ENCODE measurements at places on chromosomes 7 and 10. TPM values are rescaled to one million over a fixed set of nuclear protein-coding genes. Genes with fewer than 3 reads are reported as not detected.

- no peaks in the 10 kb centered on the region for H3K27me3 ChIP-seq
- H3K4me1 ChIP-seq = no peaks in the 10 kb centered on the region
- no peaks in the 10 kb centered on the region for H3K36me3 ChIP-seq
- no peak overlapping the region for H3K27ac ChIP-seq
- no peak for DNase-seq
These were observed 523.9 kb downstream of the ADRA2A start for GRCh38 chr10:111600772-111601171.

Gene MTPN
- 79.5 TPM for total RNA-seq

GRCh38 chr10:131692176-131692575 is 208.6 kb upstream of the PPP2R2D start:
- DNase-seq = no peak
- no peaks in the 10 kb centered on the region for H3K36me3 ChIP-seq

Gene FXYD4
- not detected for total RNA-seq

DNA sequence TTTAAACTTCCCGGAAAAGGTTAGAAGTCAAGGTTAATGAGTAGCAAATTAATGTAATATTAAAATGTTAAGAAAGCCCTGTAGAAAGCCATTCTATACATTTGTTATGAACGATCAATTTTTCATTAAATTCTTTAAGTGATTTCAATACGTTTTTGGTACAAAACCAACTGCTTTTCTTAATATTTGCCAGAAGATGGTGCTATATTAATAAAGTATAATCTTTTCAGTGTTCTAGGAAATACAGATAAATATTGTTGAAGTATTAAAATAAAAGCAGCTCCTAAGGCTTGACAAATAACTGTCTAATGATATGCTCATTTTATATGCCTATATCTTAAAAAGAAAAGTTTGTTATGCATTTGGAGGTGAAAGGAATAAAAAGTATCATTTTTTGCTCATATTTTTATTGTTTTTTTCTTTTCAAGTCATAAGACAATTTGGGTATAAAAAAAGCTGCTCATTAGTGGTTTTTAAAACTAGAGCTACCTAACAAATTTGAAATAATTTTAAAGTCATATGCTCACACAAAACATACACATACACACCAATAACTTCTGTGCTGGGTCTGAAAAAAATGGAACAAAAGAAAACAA is 130.3 kb upstream of the POT1 start:
- H3K27ac ChIP-seq = no peak overlapping the region
- H3K27me3 ChIP-seq = peaks cover 5% of the 10 kb centered on the region
- DNase-seq = no peak

- no peaks in the 10 kb centered on the region for H3K27me3 ChIP-seq
- H3K4me1 ChIP-seq = no peaks in the 10 kb centered on the region
- no peak for DNase-seq
These were observed 114.0 kb downstream of the BBS9 start for GRCh38 chr7:33243319-33243881.

DNA sequence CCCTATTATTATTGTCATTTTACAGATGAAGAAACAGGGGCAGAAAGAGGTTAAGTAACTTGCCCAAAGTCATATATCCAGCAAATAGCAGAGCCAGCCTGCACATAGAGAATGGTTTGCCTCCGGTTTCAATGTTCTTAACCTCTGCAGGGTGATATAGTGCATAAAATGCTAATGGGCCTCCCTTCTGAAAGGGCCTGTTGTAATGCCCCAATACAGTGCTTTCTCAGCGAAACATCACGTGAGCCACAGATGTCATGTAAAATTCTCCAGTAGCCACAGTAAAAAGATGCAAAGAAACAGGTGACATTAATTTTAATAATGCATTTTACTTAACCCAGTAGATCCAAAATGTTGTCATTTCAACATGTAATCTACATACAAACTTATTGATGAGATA is 38.1 kb downstream of the LRGUK start:
- DNase-seq = no peak
- no peaks in the 10 kb centered on the region for H3K36me3 ChIP-seq

Gene SEC31B
- 19.4 TPM for total RNA-seq

Gene TFPI2
- 3.6 TPM for total RNA-seq

Gene OIT3
- total RNA-seq = not detected

DNA sequence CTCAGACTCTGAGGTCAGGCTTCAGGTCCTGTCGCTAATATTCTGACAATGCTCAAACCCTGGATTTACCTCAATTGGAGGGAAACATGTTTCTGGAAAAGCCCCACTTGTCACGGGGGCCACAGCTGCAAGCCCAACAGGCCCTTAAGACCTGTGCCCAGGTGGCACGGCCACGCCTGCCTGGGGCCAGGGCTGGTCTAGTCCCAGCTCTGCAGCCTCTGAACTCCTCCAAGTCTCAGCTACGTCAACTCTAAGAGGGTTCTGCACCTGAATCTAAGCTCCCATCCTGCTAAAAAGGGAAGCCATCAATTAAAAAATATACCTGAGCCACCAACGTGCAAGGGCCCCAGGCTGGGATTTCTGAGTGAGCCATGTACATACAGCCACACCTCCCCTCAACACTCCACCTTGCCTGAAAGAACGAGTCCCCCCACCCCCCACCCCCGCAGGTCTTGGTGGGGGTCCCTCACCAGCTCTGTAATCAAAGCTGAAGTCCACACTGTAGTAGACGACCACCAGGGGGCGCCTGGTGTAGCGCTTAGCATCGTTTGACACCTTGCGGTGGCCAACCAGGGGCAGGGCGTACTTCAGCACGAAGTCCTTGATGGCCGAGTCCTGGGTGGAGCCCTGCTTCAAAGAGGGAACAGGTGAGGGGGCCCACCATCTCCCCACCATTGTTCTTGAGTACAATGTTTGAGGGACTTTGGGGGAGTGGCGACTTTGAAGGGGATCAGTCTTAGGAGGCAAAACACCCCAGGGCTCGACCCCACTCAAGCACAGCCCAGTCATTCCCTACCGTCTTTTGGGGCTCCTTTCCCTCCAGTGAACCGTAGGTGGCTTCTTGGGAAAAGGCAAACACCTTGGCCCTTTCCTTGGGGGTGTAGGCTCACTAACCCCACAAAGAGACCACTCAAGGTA is 22.6 kb downstream of the PDIA4 start:
- no peak overlapping the region for H3K4me3 ChIP-seq
- H3K4me1 ChIP-seq = no peaks in the 10 kb centered on the region
- no peaks in the 10 kb centered on the region for H3K27me3 ChIP-seq
- H3K36me3 ChIP-seq = peaks cover 45% of the 10 kb centered on the region
- no peak overlapping the region for H3K27ac ChIP-seq
- DNase-seq = peak; percentile 92

GRCh38 chr10:95536017-95536416 is 25.2 kb downstream of the SORBS1 start:
- no peak overlapping the region for H3K4me3 ChIP-seq
- no peaks in the 10 kb centered on the region for H3K36me3 ChIP-seq
- H3K4me1 ChIP-seq = peaks cover 100% of the 10 kb centered on the region
